ENCODE measurements at places on chromosomes 1 and 21.

DNA sequence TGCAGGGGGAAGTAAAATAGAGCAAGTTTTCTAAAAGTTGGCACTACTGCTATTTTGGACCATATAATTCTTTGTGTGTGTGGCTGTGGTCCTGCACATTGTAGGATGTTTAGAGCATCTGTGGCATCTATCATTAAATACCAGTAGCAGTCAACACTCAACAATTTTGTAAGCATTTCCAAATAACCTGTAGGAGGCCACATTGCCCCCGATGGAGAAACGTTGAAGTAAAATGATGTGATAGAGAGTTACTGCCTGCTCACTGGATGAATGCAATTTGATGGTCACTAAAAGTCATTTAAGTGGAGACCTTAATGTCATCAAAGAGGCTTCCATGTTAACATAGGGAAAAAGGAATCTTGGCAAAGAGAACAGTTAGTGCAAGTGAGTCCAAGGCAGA lies 560.8 kb downstream of the NEGR1 start:
- DNase-seq, result no peak

GRCh38 chr1:38938722-38939260 lies 2.8 kb downstream of the RHBDL2 start:
- no peak for DNase-seq

GRCh38 chr1:221816899-221817298 lies 75.0 kb upstream of the DUSP10 start:
- no peak for DNase-seq

DNA sequence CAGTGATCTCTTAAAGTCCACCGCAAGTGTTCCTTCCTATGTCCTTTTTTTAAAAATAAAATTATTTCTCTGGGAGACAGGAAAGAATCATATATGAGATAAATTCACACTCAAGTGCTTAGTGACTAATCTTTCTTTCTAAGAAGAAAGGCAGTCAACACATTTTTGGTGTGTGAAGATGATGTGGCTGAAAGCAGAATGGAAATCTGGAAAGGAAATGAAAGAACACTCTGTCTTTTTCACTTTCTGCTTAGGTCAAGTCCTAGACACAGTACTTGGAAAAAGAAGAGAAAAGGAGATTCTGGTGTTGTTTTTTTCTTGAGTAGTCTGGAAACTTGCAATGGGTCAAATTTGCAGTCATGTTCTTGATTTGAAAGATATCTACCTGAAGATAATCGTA lies 45.5 kb upstream of the PRRX1 start:
- no peak for DNase-seq

GRCh38 chr1:219442611-219443061 lies 170.3 kb downstream of the ZC3H11B start:
- DNase-seq, result no peak

Measured in vagina (tissue), 2 donors.